ENCODE measurements at places on chromosomes 4 and X. TPM values are rescaled to one million over a fixed set of nuclear protein-coding genes. Genes with fewer than 3 reads are reported as not detected.

Gene IL13RA2
- total RNA-seq: not detected

Gene HPF1
- 88.8 TPM for total RNA-seq

Gene SGMS2
- total RNA-seq: 43.1 TPM

Gene SLITRK2
- total RNA-seq: under 0.01 TPM

Gene FAM53A
- 5.7 TPM for total RNA-seq

Gene YTHDC1
- 20.5 TPM for total RNA-seq

Gene RAB40A
- total RNA-seq: not detected

Gene GPM6B
- 9.4 TPM for total RNA-seq

Gene PPBP
- total RNA-seq: 0.34 TPM

Gene CT45A3
- total RNA-seq: not detected

Gene HHIP
- 3.0 TPM for total RNA-seq

Gene SLC49A3
- total RNA-seq: 2.1 TPM

Gene DUSP21
- total RNA-seq: not detected

Gene TBC1D9
- total RNA-seq: 15.5 TPM

Gene LANCL3
- under 0.01 TPM for total RNA-seq

Gene FGA
- total RNA-seq: not detected

Gene ADH4
- total RNA-seq: not detected

Data from bronchus fibroblast of lung (primary cell).